Hippocampal formation (tissue), 2 donors: ENCODE measurements at places on chromosomes 12 and 14.
A peak's percentile ranks its signal among the peaks of the same experiment; 100 is the strongest.

DNA sequence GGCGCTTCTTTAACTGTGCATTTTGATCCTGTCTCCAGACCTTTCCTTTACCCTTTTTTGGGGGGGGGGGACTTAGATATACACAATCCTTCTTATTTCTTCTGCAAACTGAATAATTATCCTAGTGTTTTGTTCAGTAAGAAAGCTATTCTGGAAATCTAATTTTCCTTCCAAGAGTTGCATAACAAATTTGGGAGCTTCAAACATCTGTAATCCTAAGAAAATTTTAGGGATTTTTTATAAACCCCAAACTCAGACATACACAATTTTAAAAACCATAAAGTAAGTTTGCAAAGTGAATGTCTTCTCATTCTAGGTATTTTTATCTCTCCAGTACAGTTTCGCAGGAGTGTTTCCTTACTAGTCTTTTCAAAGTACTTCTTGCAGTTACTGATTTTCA is 182.7 kb upstream of the E2F7 start:
- no peak for DNase-seq

DNA sequence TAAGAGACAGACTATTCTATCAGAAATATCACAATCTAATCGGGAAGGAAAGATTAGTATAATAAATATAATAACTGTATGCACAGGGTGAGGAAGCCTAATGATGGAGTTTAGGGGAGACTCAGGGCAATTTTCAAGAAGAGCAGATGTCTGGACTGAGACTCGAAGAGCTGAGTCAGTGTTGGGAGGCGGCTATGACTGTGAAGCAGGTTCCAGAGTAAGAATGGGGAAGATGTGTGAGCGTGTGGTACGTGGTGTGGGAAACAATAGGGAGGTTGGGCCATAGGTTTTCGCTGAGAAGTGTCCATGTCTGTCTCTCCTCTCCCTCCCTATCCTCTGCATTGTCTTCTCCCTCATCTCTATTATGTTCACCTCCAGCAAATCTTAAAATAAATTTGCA is 85.6 kb downstream of the LMO3 start:
- DNase-seq = no peak

DNA sequence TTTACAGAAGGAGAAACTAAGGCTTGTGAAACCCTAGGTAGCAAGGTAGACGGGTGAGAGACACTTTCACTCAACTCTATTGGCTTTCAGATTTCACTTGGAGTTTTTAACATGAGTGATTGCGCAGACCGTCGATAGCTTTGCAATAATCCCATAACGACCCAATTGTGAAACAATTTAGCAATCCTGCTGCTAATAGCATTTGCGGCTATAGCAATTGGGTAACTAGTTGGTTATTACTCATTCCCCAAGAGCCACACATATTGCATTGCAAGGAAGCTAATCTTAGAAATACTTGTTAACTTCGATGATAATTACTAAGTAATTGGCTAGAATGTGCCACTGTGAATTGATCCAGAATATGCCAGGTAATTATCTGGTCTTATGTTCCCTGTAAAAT is 159.9 kb upstream of the NOS1 start:
- no peak for DNase-seq

- no peak for DNase-seq
Measured at GRCh38 chr12:30201301-30202160, 417.8 kb upstream of the TMTC1 start.

- no peak for DNase-seq
Measured at GRCh38 chr12:2165021-2165420, 112.2 kb downstream of the CACNA1C start.

DNA sequence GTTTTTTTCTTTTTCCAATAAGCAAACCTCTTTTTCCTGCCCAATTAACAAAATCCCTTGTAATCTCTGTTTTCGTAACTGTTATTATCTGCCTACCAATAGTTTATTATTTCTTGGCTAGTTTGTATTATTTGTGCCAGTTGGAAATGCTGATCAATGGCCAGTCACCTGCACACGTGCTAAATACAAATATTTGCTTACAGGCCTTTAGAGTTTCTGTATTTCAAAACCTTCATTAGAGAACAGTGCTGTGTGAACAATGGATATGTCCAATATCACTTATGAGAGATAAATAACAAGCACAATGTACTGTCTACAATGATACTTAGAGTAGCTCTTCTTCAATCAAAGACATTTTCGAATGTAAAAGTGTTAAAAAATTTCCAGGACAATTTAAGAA is 10.8 kb upstream of the DYRK2 start:
- no peak for DNase-seq

DNA sequence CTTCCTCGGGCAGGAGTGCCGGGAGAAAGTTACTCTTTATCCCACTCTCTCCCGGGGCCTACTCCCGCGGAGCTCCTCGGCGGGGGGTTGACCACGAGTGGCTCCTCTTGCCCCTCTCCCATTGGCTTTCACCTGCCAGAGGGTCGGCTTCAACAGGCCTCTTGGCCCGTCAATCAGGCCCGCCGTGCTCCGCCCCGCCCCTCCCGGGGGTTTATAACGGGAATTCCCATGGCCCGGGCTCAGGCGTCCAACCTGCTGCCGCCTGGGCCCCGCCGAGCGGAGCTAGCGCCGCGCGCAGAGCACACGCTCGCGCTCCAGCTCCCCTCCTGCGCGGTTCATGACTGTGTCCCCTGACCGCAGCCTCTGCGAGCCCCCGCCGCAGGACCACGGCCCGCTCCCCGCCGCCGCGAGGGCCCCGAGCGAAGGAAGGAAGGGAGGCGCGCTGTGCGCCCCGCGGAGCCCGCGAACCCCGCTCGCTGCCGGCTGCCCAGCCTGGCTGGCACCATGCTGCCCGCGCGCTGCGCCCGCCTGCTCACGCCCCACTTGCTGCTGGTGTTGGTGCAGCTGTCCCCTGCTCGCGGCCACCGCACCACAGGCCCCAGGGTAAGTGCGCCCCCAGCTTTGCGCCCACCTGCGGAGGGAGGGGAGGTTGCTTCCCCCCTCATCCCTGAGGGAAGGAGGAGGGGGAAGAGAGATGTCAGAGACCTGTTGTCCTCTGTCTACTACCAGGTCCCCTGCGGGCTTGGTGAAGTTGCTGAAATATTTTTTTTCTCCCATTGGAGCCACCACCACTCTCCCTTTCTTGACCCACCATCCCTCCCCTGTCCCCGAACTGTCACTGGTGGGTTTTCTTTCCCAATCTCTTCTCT is at the start of gene SMOC1:
Gene SMOC1 (plus strand): TSS at position 242 of the 869 bp plus-strand sequence. CDS start 263 bp downstream, at position 505.
- peak; percentile 22 for DNase-seq

GRCh38 chr14:100584056-100585031 is 2.9 kb downstream of the BEGAIN start:
- no peak for DNase-seq

- DNase-seq = no peak
Measured at GRCh38 chr12:125314051-125314755, 249.0 kb downstream of the AACS start.

DNA sequence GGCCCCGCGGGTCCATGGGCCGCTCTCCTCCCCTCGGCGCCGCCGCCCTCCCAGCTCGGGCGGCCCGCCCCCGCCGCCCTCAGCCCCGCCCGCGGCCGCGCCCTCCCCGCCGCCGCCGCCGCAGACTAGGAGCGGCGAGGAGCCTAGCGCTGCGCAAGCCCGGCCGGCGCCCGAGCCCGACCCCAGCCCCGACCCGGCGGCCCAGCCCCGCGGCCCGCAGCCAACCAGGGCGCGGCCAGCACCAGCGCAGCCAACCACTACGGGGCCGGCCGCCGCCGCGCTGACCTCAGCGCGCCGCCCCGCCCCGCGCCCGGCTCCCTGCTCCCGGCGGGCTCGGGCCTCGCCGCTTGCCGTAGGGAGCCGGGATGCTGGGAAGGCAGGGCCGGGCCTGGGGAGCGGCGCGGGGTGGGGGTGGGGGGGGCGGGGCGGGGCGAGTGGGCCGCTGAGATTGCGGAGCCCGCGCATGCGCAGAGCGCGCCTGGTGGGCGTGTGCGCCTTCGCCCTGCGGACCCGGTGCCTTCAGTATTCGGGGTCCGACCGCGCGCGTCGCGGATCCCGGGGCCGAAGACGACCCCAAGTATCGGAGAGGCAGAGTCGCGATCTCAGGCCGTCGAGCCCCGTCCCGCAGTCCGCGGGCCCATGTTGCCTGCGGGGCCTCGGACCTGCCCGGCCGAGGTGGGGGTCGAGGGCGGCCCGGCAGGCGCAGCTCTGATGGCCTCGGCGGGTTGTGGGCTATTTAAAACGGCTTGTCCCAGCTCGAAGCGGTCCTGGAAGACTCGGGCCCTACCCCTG is at the start of gene CDC42BPB:
Gene CDC42BPB (minus strand): TSS at position 178 of the 792 bp plus-strand sequence. CDS start 376 bp downstream, outside the sequence.
- DNase-seq = peak; percentile 93

GRCh38 chr12:132658149-132658894 is 28.8 kb downstream of the POLE start:
- no peak for DNase-seq

- no peak for DNase-seq
Measured at GRCh38 chr12:121089031-121089812, 43.5 kb upstream of the P2RX7 start.

- DNase-seq = no peak
Measured at GRCh38 chr14:90109858-90110257, 48.1 kb downstream of the KCNK13 start.

DNA sequence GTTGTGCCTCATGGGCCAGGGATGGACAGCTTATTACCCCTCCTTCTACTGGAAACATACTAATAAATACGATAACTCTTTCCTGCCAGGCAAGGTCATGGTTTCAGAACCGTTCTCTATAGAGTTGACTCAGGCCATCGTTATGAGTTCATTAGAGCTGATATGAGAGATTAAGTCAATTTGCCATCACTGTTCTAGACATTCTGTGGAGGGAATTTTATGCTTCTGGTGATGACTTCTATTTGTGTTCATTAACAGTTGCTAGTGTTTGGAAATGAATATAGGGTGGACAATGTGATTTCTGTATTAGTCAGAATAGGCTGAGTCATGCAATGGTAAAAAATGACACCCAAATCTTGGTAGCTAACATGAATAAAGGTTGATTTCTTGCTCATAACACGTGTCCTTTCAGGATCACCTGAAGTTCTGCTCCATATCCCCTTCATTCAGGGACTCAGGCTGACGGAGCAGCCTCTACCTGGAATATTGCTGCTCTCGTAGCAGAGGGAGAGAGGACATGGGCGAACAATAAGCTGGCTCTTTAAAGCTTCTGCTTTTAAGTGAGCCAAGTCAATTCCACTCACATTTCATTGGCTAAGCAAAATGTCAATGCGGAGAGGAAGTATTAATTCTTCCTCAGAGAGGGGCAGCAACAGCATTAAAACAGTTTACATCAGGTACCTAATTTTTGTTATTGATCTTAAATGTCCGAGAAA is 18.5 kb upstream of the TBPL2 start:
- DNase-seq = no peak

DNA sequence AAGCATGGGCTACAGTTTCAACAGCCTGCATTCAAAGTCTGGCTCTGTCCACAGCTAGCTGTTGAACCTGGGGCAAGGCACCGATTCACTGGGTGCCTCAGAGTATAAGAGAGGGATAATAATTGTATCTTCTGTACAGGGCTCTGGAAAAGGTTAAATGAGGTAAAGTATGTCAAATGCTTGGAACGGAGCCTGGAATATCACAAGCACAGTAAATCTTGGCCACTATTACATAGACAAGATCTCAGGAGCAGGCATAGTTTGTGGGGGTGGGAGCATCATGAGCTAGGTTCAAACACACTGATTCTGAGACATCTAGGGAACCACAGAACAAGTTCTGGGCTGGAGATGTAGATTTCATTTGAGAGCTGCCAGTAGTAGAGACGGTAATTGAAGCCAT is 203.7 kb upstream of the NUDT4 start:
- DNase-seq = no peak

DNA sequence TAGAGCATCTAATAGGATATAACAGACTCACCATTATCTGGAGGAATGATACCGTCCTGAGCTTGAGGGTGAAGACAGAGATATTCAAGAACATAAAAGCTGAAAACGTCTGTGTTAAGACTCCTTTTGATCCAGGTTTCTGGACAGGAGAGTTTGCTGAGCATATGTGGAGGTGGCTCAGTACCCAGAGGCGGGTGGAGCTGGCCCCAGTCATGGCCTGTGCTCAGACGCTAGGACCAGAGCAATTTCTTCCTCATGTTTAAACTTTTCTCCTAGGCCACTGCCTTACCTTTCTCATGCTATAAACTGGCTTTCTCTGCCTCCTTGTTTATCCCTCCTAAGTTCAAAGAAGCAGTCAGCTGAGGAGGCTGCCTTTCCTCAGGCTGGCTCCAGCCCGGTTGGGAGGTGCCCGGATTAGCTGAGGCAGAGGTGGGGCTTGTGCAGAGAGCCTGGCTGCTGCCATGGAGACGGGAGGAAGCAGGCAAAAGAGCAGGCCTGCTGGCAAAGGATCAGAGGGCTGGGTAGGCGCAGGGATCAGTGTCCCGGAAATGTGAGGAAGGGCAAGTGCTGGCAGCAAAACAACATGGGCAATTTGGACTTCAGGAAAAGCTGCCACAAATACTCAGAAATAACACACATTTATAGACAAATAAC is 13.7 kb downstream of the COA8 start:
- DNase-seq = peak; percentile 67

DNA sequence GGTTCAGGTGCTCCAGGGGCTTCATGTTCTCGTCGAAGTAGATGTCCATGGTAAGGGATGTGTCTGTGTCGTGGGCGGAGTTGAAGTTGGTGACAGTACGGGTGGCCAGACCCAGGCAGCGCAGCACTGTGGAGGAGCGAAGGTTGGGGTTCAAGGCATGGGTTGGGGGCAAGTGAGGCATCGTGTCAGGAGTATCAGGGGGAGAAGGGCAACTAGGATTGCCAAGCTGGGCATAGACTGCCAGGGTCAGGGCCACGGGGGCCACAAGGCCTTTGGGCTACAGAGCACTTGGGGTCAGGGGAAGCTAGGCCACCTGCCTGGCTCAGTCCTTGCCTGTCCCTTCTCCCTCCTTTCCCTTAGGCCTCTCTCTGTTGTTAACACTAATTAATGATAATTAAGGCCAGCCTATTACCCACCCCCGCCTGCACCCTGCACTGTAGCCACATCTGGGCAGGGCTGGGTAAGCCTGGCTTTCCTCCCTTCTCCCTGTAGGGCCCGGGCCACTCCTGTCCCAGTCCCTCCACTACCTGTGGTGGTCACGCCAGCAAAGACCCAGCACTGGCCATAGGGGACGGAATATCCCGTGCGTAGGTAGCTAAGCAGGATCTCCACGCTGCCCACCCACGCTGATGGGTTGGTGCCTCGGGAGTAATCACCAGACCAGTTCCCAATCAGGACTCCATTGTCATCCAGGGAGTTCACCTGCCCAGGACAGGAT is 4.3 kb downstream of the TGM1 start:
- DNase-seq = no peak

DNA sequence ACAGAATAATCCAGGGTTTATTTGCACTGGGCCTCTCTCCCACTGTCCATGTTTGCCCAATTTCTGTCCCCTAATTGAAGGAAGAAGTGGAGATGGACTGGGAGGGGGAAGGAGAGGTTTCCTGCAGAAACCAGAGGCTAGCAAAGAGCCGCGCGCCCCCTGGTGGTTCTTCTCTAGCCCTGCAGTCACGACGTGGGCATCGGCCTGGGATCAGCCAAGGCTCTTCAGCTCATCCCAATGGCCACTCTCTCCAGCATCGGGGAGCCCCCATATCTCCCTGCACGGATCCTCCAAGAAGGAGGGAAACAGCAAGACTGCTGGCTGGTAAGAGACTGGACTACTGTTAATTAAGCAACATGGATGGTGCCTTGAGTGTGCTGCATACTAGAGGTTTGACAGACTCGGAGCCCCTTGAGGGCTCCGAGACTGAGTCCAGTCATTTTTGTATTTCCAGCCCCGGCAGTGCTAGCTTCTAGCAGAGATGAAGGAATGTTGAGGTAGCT is 18.7 kb downstream of the ZBTB39 start:
- peak; percentile 72 for DNase-seq

- DNase-seq = no peak
Measured at GRCh38 chr14:34190717-34191116, 239.8 kb upstream of the EGLN3 start.
